ENCODE measurements at places on chromosomes 2 and 18.

DNA sequence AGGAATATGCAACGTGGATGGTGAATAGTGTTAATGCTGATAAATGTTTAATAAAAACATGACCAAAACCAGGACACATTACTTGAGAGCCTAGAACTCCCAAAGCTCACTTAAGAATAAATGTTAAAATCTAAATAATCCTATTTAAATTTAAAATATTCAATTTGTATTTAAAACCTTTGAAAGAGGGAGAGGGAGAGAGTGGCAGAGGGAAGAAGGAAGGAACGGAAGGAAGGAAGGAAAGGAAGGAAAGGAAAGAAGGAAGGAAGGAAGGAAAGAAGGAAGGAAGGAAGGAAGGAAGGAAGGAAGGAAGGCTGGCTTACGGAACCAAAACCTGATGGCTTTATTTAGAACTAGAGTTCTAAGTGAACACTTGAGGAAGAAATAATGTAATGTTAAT, 324.1 kb upstream of the SYT4 start:
- DNase-seq, result no peak

- no peak for DNase-seq
Measured at GRCh38 chr2:26139269-26140183, 33.4 kb upstream of the GAREM2 start.

DNA sequence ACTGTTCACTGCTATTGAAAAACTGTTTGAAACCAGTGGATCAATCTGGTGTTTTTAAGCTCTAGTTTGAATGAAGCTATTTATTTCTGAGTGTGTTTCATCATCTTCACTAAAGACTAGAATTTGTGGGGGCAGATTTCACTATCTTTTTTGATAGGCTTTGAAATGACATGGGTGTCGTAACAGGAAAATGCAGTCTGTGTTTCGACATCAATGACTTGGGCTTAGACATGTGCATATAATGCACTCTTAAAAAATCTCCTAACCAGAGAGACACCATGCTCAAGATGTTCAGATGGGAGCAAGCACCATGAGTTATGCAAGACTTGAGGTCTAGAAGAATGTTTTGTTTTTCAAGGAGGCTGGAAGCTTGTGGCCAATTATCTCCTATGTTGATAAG, 221.6 kb downstream of the GPD2 start:
- DNase-seq, result no peak

DNA sequence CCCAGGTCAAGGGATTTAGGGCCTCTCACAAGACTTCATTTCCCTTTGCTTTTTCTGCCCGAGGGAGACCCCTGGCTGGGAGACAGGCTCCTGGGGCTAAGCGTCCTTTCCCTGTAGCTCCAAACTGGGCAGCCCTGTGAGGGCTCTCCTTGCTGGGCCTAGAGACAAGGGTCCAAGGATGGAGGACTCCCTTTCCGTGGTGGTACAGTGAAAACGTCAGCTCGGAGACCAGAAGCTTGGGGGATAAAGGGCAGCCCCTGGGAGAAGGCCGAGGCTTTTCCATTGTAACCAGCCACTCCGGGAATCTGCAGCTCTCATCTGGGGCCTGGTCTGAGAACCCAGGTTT, 2.3 kb downstream of the SIX2 start:
- no peak for DNase-seq

- no peak for DNase-seq
Measured at GRCh38 chr18:48613589-48614404, 75.0 kb downstream of the CTIF start.

- no peak for DNase-seq
Measured at GRCh38 chr2:232485757-232486557, 1.7 kb downstream of the ECEL1 start.

GRCh38 chr2:173831312-173832229, 133.6 kb downstream of the SP3 start:
- DNase-seq, result no peak

DNA sequence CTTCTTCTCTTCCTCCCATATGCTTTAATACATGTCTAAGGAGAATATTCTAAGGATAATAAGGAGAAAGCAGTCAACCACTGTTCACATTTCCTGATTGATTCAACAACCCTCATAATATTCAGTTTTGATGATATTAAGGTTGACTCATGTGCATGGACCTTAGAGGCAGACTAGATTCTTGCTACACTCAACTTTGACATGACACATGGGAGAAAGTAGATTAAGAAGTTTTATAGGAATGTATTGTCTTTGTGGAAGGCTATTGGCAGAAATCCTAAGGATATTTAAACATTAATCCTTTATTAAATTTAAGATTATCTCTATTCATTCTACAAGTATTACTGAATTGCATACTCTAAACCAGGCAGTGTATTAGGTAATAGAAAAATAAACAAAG, 309.1 kb upstream of the CYRIA start:
- no peak for DNase-seq

DNA sequence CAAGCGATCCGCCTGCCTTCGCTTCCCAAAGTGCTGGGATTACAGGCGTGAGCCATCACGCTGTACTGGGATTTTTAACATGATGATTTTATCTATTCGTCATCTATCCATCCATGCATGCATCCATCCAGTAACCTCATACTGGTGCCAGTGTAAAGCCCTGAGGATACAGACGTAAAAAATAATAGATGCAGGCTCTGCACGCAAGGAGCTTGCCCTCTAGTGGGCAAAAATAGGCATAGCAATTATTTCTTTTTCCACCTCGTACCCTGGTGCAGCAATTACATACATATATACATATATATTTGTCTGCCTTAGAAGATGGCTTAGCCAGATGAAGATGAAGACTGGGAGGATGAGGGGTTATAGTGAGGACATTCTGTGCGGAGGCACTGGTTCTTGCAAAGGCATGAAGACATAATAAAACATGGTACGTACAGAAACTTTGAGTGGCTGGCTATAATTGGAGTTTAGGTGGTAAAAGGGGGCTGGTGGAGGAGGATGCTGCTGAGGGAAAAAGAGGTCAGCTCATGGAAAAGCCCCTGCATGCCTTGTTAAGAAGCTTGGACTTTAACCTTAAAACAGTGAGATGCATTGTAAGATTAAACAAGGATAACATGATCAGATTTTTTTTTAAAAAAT, 19.6 kb upstream of the RPIA start:
- DNase-seq, result no peak

DNA sequence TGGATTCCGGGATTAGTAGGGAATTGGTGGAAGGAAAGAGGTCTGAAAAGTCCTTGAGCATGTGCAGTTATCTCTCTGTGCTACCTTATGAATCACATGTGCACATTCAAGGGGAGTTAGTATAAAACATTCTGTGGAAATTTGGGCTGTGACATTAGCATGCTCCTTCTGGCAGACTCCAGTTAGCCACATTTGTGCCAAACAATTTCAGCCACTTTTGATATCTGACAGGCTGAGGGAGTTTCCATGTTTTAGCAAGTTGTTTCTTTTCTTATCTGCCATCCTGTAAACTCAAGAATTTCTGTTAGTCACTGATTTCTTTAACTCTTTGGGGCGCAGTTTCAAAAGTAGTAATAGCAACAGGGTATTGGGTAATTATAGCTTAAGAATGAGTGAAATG, 28.3 kb upstream of the GYPC start:
- DNase-seq, result no peak

- no peak for DNase-seq
Measured at GRCh38 chr2:71531522-71532047, 78.2 kb downstream of the DYSF start.

DNA sequence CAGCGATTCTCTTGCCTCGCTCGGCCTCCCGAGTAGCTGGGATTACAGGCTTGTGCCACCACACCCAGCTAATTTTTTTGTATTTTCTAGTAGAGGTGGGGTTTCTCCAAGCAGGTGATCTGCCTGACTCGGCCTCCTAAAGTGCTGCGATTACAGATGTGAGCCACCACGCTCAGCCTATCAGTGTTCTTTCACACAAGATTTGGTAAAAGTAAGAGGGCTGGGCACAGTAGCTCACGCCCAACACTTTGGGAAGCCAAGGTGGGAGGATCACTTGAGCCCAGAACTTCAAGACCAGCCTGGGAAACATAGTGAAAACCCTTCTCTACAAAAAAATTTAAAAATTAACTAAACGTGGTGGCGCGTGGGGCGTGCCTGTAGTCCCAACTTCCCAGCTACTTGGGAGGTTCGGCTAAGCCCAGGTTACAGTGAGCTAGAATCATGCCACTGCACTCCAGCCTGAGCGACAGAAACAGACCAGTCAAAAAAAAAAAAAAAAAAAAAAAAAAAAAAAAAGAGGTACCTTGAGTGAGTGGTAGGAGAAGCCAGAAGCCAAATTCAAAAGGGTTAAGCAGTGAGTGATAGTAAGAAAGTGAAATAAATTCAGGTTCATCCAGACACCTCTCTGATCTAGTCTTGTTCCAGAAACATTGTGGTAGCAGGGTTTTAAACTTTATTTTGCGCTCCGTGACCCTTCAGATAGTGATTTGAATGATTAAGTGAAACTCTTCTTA, 981 bp downstream of the MRPL53 start:
- no peak for DNase-seq

GRCh38 chr2:121442889-121443288, 87.8 kb upstream of the RNU4ATAC start:
- DNase-seq, result no peak

DNA sequence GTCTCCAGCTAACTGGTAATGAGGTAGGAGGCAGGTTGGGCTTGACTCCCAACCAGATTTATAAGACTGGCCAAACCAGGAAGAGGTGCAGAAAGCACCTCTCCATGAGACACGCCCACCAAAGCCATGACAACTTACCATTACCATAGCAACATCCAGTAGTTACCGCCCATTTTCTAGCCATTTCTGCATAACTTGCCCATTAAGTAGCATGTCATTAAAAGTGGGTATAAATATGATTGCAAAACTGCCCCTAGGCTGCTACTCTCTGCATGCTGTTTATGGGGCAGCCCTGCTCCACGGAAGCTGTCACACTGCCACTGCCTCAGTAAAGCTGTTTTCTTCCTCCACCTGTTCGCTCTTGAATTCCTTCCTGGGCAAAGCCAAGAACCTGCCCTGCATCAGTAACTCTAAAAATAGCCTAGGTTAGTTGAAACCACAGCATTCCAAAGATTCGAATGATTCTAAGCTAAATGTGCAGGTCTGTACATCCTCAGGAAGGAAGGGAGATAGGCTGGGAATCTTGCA, 131.9 kb downstream of the ATL2 start:
- DNase-seq, result no peak

DNA sequence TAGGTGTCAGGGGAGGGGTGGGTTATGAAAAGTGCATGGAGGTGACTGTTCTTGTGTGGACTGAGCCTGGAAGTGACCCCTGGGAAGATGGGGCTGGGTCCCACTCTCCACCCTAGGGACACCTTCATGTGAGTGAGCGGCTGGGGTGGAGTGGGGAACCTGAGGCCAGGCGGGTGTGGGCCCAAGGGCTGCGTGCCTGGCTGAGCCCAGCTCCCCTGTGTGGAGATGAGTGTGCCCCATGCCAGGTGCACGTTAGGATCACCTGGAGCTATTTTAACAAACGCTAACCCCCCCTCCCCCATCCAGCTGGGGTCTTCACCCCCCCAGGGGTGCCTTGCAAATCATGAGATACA, 26.5 kb downstream of the ZAP70 start:
- no peak for DNase-seq

- no peak for DNase-seq
Measured at GRCh38 chr2:47187069-47187468, 32.0 kb upstream of the STPG4 start.

DNA sequence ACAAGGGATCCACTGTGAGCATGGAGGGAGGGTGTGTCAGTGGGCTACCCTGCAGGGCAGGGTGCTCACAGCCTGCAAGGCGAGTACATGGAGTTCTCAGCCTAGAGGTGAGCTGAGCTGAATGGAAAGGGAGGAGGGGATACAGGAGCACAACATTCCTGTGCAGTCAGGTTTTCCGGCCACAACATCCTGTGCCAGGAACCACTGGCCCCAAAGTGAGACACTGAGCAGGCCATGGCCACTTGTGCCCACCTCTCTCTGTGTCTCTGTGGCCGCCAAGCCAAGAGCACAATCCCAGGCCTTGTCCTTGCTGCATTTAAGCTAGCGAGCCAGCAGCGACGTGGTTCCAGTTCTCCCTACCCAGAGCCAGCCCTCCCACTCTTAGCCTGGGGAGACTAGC, 6.1 kb downstream of the DOK1 start:
- no peak for DNase-seq

DNA sequence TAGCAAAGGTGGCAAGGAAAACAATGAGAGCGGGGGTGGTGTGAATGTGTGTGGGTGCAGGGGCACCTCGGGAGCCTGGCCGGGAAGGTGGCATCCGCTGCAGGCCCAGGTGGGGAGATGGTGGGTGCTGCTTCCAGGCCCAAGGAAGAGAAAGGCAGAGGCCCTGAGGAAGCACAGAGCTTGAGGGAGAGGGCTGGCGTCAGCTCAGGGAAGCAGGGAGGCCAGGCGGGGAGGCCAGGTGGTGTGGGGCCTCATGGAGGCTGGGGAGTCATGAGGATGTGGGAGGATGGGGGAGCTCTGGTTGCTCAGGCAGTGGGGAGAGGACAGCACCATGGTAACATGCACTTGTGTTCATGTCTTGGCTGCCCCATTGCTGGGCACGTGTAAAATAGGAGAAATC, 43.3 kb downstream of the AGAP1 start:
- DNase-seq, result no peak

GRCh38 chr2:194661431-194661830, 995.6 kb upstream of the SLC39A10 start:
- no peak for DNase-seq

DNA sequence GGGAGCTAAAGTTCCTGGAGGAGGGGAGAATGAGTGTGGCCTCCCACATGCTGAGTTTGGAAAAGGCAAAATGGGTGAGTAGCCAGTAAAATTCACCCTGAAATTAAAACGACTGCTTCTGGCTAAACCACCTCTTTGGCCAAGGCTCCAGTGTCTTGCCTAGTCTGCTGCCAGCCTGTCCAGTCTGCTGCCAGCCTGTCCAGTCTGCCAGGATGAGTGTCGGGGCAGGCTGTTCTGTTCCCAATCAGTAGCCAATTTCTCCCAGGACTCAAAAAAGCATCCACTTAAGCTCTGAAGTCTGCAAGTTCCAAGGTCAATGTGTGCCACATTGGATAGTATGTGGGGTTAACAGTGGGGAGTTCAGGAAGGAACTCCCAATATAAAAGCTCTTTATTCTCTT, 134.6 kb upstream of the KLHL29 start:
- DNase-seq, result no peak
